Skeletal muscle tissue (tissue), 5 donors: ENCODE measurements at places on chromosomes 12 and 14. TPM values are rescaled to one million over a fixed set of nuclear protein-coding genes. Genes with fewer than 3 reads are reported as not detected.

Gene ADSS1
- 89.8 TPM for total RNA-seq

Gene MYH6
- 2.1 TPM for total RNA-seq

Gene GPRC5D
- not detected for total RNA-seq

Gene GALNT16
- total RNA-seq, result 8.4 TPM

Gene NOPCHAP1
- total RNA-seq, result 6.3 TPM

Gene OAS3
- total RNA-seq, result 6.3 TPM

Gene IRF2BPL
- total RNA-seq, result 20.9 TPM

Gene GALNT9
- 0.52 TPM for total RNA-seq

Gene TAS2R9
- total RNA-seq, result 0.52 TPM

Gene FAM161B
- total RNA-seq, result 5.7 TPM

Gene IFNG-AS1
- 1.0 TPM for total RNA-seq

Gene PTPRR
- total RNA-seq, result 1.0 TPM

Gene TXNRD1
- 41.2 TPM for total RNA-seq

Gene CNTN1
- 27.1 TPM for total RNA-seq

Gene SERPINA10
- total RNA-seq, result not detected
